NCI-H2081 (cell line): ENCODE measurements at places on chromosomes 2 and 18.
A peak's percentile ranks its signal among the peaks of the same experiment; 100 is the strongest.

DNA sequence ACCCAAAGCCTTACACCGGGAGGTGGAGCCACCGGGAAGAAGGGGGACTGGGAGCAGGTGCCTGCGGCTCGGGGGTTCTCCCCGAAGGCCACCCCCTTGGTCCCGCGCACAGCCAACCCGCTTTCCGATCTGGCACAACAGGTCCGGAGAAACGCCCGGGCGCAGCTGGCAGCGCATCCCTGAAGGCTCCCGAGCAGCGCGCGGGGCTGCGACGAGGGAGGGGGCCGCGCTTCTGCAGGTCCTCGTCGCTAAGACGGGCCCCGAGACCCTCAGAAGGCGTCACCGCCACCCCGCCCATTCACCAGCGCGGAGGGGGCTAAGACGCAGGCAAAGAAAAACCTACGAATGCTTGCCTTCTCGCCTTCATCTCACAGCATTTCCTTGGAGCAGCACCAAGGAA lies 1.8 kb downstream of the CBLN2 start:
- peak; percentile 5 for DNase-seq

DNA sequence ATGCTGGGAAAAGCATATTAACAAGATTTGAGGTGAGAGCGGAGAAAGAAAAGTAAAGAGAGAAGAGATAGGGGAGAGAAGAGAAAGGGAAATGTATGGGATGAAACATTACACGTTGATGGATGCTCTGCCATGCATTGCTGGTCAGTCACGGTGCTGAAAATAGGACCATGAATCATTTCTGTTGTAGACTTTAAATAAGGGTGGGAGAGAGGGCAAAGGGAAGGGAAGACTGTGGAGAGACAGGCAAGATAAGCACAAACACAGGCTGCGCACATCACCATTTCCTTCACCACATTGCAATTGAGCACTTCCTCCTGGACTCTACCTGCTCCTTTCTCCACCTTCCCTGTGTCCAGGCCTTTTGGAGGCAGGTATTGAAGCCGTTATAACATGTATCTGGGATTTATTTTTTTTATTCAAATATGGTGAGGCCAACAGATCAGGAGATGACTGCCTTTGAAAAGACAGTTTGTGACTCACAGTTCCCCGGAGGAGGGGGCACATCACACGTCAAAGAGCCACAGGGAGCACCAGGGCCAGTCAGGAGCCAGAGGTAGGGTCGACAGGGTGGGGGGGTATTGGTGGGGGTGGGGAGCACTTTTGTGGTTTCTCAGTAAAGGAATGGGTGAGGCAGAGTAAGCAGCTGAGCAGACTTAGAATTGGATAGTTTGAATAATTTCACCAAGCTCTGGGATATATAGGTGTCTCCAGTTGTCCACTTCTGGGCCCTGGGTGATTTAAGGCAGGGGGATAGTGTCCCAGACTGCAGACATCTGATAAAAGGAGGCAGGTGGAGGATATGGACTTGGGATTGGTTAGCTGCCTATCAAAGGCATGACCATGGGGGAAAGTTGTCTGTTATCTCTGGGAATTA lies 372.8 kb upstream of the ST6GAL2 start:
- no peak for DNase-seq

DNA sequence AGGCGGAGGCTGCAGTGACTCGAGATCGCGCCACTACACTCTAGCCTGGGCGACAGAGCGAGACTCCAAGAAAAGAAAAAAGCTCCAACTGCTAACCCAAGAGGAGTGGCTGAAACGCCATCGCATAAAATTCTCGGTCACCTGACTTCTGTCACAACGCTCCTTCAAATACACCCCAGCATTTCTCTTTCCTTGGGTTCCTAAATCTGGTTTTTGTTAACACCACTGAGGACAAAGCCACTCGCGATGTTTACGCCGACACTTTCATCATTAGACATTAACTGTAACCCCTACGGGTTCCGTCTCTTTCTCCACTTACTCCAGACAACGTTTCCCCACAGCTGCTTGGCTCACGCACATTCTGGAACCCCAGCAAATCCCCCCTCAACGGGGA lies 679 bp downstream of the CLK1 start:
- DNase-seq, result peak; percentile 44

GRCh38 chr2:74093840-74094239 lies 53.9 kb downstream of the BOLA3 start:
- DNase-seq, result no peak

GRCh38 chr2:38442643-38443541 lies 65.8 kb upstream of the ATL2 start:
- DNase-seq, result no peak

DNA sequence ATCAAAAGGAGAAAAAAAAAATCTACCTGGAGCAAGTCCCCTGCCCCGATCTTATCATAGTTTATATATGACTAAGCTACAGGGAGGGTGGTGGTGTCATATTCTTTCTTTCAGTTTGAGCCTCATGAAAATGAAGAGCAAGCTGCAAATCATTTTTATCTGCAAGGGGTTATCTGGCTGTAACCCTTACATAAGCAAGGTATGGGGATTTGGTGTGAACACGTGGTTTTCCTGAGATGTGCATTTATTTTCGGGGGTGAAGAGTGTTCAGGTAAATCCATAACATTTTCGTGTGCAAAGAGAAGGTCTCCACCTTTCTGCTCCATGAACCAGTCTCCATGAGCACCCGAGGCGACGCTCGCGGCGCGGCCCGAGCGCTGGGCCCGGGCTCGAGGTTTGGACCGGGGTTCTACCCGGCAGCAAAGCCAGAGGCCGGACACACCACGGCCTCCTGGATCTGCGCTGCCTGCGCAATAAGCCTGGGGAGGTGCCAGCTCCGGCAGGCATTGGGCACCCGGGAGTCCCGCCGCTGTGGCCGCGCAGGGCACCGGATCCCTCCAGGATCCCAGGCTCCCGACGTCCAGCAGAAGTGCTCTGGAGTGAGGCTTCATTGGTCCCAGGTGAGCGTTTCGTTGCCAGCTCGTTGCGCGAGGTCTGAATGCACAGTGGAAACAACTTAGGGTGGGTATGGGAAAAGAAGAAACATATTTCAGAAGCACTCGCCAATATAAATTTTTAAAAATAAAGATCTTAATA lies 36.1 kb upstream of the GPD2 start:
- DNase-seq, result peak; percentile 87

GRCh38 chr2:232203936-232204335 lies 174.6 kb upstream of the ALPP start:
- DNase-seq, result no peak

DNA sequence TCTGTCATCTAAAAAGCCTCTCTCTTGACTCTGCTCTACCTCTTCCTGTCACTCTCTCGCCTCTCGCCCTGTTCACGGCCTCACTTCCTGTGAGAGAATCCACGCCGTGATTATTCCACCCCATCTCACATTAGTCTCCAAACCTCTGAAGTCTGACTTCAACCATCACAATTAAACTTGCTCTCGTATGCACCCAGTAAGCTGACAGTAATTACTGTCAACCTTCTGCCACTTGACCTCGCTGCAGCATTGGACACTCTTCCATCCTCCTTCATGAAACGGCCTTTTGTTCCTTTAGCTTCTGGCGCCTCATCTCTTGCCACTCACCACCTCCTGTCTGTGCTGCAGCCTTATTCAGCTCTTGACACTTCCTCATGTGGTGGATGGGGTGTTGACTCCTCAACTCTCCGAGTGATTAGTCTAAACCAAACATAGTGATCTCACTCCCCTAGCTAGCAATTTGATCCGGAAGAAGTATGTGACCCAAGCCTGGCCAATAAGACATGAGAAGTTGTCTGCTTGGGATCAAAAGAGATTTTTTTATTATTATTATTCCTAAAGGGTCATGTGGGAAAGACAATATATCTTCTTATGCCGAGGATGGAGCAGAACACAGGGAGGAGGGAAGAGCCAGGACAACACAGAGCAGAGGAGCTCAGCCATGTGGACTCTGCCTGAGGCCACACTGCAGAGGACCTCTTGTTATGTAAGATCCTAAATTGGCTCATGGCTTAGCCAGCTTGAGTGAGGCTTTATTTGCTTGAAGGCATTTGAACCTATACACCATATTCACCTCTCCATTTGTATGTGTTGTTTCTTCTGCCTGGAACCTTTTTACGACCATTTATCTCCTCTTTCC lies 38.4 kb upstream of the MYO1B start:
- DNase-seq, result no peak

DNA sequence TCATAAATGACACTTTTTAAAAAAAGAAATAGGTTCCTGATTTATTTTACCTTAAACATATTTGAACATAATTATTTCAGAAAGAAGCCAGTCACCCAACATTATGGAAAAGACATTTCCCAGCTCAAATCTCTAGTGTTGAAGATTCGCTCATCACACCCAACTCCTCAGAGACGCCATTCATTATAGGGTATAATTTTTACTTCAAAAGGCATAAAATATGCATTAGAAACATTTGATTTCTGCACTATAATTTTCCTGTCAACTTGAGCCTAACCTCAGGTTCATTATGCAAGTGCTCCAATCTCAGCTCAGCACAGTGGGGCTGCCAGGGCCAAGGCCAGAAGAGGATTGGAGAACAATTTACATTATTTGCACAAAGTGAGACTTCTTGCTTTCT lies 58.8 kb upstream of the TTN start:
- DNase-seq, result peak; percentile 42

GRCh38 chr18:26656944-26657536 lies 108.7 kb upstream of the KCTD1 start:
- peak; percentile 46 for DNase-seq

DNA sequence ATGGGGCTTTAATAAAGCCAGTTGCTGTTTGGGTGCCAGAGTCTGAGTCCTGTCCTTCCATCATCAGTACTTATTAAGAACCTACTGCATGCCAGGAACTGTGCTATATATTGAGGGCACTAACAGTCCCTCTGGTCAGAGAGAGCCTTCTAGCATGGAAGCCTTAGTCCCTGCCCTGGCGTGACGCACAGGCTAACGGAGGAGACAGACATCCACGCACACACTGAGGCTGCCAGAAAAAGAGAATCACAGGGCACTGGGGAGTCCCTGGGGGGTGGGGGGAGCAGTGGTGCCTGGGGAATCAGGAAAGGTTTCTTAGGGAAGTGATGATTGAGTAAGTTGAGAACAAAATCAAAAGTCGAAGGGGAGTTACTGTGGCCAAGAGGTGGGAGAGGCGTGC lies 31.5 kb downstream of the CTIF start:
- no peak for DNase-seq

DNA sequence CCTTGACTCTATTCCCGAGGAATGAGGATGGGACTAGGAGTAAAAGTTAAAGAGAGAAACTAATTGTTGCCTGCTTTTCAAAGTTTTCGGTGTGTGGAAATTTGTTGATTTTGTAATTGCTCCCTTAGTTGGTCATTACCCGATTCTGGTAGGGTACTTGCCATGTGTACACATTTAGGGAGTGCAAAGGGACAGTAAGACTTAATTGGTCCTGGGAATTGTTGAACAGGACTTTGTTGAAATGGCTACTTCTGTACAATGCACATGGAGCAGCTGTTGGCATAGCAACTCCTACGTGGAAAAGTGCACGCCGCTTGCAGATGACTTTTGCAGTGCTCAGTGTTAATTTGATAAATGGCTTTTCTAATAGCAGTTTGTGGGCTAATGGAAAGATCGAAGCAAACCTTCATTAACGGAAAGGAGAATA lies 22.9 kb downstream of the EPAS1 start:
- DNase-seq, result no peak

- no peak for DNase-seq
Measured at GRCh38 chr18:63082366-63083019, 237.1 kb downstream of the BCL2 start.

- peak; percentile 40 for DNase-seq
Measured at GRCh38 chr2:102975996-102976975, 214.5 kb downstream of the TMEM182 start.

DNA sequence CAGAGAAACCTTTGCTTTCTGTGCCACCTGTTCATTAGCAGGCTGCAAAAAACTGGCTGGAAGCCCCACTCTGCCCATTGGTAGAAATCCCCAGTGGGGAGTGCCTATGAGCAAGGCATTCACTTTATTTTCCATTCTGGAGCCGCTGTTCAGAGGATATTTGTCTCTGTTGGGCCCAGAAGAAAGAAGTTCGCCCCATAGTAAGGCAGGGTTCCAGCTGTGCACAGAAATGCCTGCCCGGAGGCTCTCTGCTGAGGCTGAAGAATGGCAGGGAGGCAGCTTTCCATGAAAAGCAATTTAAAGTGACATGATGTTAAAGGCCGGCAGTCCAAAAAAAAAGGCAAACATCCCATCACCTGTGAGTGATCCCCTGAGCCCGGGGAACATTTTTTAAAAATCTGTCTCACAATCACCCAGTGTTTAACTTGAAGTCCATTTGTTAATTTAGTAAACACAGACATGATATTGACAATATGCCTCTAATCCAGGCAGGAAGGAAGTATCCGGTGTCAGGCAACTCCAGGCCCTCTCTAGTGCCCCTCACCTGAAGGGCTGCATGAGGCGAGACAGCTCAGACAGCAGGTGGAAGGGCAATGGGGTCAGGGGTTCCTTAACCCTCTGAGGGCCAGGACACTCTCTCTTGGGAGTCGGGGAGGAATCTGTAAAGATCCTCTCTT lies 265.1 kb upstream of the SIX2 start:
- DNase-seq, result peak; percentile 72

GRCh38 chr2:1937480-1937879 lies 193.2 kb upstream of the PXDN start:
- DNase-seq, result no peak

GRCh38 chr2:132875193-132875592 lies 205.2 kb upstream of the LYPD1 start:
- no peak for DNase-seq

- DNase-seq, result no peak
Measured at GRCh38 chr2:134220344-134220974, 33.4 kb upstream of the MGAT5 start.
